ENCODE measurements at places on chromosomes 16 and 17. TPM values are rescaled to one million over a fixed set of nuclear protein-coding genes. Genes with fewer than 3 reads are reported as not detected.
A peak's percentile ranks its signal among the peaks of the same experiment; 100 is the strongest.

PSME3IP1 gene
- 151 TPM for polyA plus RNA-seq

C16orf87 gene
- polyA plus RNA-seq: 20.7 TPM

PRR15L gene
- polyA plus RNA-seq: not detected

KRT39 gene
- not detected for polyA plus RNA-seq

CIBAR2 gene
- 3.6 TPM for polyA plus RNA-seq

ECI1 gene
- polyA plus RNA-seq: 58.9 TPM

HS3ST2 gene
- polyA plus RNA-seq: 16.5 TPM

CCL14 gene
- 8.9 TPM for polyA plus RNA-seq

KRTAP4-4 gene
- polyA plus RNA-seq: not detected

RAB26 gene
- 29.8 TPM for polyA plus RNA-seq

- no peaks in the 10 kb centered on the region for H3K4me1 ChIP-seq
- no peak for DNase-seq
- H3K4me3 ChIP-seq: no peak overlapping the region
These were observed 22.0 kb upstream of the CPNE2 start for GRCh38 chr16:57070424-57070823.

- no peak overlapping the region for H3K4me3 ChIP-seq
- H3K27me3 ChIP-seq: no peaks in the 10 kb centered on the region
- no peak for DNase-seq
- H3K4me1 ChIP-seq: no peaks in the 10 kb centered on the region
These were observed 31.5 kb downstream of the RBL2 start for GRCh38 chr16:53465606-53466280.

- peaks cover 19% of the 10 kb centered on the region for H3K4me1 ChIP-seq
- H3K4me3 ChIP-seq: no peak overlapping the region
- no peak overlapping the region for H3K27ac ChIP-seq
- H3K36me3 ChIP-seq: peaks cover 26% of the 10 kb centered on the region
These were observed 1.1 kb upstream of the NDUFAB1 start for GRCh38 chr16:23597003-23597756.

GRCh38 chr17:46876353-46876887 lies 25.0 kb downstream of the WNT9B start:
- H3K4me3 ChIP-seq: no peak overlapping the region
- no peak for DNase-seq
- H3K4me1 ChIP-seq: peaks cover 10% of the 10 kb centered on the region
- H3K27me3 ChIP-seq: no peaks in the 10 kb centered on the region
- peaks cover 25% of the 10 kb centered on the region for H3K36me3 ChIP-seq

GRCh38 chr17:37067555-37068111 lies 118.9 kb downstream of the AATF start:
- no peak overlapping the region for H3K27ac ChIP-seq
- H3K4me1 ChIP-seq: peaks cover 23% of the 10 kb centered on the region
- DNase-seq: no peak
- peaks cover 3% of the 10 kb centered on the region for H3K36me3 ChIP-seq
- H3K4me3 ChIP-seq: no peak overlapping the region
- H3K27me3 ChIP-seq: peaks cover 13% of the 10 kb centered on the region

DNA sequence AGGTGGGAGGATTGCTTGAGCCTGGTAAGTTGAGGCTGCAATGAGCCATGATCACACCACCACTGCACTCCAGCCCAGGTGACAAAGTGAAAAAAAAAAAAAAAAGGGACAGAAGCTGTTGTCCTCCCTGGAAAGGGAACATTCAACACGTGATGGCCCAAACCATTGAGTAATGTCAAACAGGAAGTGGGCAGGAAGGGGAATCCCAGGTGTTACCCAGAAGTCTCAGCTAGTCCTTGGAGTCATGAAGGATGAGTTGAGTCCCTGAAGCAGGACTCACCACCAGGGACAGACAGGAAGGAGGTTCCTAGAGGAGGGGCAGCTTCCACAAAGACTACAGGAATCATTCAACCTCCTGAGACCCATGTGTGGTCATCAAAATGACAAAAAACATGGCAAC lies 19.8 kb upstream of the CMIP start:
- no peak for DNase-seq
- H3K4me3 ChIP-seq: no peak overlapping the region
- H3K4me1 ChIP-seq: peaks cover 7% of the 10 kb centered on the region
- H3K27me3 ChIP-seq: no peaks in the 10 kb centered on the region
- no peaks in the 10 kb centered on the region for H3K36me3 ChIP-seq

DNA sequence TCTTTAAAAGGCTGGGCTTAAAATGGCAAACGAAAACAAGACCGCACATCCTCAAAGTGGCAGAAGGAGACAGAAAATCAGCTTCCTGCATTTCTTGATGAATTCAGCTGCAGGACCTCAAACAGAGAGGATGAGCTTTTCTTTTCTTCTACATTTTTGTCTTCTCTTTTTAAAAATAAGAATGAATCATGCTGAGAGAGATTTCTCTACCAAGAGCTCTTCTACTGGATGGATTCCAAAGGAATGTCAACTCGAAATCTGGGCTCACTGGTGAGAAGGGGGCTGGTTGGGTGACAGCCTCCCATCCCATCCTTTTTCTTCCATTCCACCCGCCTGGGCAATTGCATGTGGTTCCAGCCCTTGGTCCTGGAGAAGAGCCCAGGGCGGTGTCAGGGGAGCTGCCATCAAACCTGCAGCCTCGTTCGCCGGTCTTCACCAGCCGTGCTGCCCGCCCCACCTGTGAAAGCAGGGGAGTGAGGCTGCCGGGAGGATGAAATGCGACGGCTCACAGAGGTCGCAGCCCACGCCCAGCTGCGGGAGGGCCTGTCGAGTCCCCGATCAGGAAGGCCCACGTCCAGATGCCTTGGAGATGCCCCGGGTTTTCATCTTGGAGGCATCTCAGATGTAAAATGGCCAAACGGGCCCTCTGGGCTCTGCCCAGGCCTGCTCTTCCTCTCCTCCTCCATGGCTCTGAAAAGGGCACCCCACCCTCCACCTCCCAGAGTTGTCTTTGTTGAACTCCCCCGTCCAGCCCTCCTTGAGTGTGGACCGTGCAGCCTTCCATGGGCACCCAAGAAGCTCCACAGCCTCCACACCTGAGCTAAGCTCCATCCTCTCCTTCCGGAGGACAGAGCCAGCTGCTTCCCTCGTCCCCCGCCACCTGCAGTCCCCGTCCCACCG lies 121.9 kb downstream of the FOXL1 start:
- H3K4me3 ChIP-seq: no peak overlapping the region
- DNase-seq: no peak
- no peak overlapping the region for H3K27ac ChIP-seq
- no peaks in the 10 kb centered on the region for H3K27me3 ChIP-seq
- no peaks in the 10 kb centered on the region for H3K4me1 ChIP-seq

DNA sequence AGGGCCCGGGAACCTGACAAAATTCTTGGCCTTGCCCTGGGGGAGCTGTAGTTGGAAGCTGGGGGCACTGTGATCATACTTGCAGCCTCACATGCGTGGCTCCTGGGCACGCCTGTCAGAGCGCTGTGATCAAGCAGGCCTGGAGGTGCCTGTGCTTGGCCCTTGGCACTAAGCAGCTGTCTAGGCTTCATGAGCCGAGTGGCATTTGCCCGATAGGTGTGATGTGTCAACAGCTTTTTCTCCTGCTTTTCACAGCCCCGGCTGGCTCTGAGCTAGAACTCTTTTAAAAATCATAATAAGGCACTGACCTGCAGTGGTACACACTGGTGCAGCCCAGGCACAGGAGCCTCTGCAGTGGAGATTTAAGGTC lies 113.8 kb downstream of the SOCS1 start:
- H3K36me3 ChIP-seq: peaks cover 19% of the 10 kb centered on the region
- H3K27ac ChIP-seq: no peak overlapping the region
- no peak overlapping the region for H3K4me3 ChIP-seq
- no peaks in the 10 kb centered on the region for H3K27me3 ChIP-seq
- no peak for DNase-seq
- H3K4me1 ChIP-seq: peaks cover 23% of the 10 kb centered on the region

DNA sequence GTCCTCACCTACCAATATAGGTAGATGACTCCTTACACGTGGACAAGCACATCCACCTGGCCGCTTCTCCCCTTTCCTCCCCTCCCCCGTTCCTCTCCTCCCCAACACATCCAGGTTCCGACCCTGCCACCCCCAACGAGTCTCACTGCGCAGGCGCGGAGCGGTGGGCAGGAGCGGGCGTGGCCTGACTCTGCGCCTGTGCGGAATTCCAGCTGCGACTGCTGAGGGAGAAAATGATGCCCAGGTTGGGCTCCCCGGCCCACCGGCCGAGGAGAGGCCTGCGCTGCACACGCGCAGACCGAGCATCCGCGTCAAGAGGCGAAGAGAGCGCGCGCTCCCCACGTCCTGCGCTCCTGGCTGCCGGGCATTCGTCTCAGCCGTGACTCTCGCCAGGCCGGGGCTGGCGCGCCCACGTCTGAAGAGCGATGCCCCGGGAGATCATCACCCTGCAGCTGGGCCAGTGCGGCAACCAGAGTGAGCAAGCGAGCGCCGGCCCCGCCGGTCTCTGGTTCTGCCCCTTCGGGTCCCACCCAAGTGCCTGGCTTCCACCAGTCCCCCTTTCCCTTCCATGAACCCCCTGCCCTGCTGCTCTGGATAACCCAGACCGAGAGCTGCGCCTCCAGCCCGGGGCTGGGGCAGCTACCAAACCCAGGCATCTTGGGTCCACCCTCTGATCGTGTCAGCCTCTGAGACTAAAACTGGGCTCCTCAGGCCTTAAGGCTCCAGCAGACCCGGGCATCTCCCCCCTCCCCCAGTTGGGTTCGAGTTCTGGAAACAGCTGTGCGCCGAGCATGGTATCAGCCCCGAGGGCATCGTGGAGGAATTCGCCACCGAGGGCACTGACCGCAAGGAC lies at the start of gene TUBG2:
TSS of gene TUBG2 (plus strand) at position 206 of the 853 bp plus-strand sequence. CDS start at position 426, 220 bp downstream.
- no peaks in the 10 kb centered on the region for H3K27me3 ChIP-seq
- H3K27ac ChIP-seq: peak within 1 kb of the TSS; percentile 75
- H3K36me3 ChIP-seq: peaks cover 23% of the 10 kb centered on the region

DNA sequence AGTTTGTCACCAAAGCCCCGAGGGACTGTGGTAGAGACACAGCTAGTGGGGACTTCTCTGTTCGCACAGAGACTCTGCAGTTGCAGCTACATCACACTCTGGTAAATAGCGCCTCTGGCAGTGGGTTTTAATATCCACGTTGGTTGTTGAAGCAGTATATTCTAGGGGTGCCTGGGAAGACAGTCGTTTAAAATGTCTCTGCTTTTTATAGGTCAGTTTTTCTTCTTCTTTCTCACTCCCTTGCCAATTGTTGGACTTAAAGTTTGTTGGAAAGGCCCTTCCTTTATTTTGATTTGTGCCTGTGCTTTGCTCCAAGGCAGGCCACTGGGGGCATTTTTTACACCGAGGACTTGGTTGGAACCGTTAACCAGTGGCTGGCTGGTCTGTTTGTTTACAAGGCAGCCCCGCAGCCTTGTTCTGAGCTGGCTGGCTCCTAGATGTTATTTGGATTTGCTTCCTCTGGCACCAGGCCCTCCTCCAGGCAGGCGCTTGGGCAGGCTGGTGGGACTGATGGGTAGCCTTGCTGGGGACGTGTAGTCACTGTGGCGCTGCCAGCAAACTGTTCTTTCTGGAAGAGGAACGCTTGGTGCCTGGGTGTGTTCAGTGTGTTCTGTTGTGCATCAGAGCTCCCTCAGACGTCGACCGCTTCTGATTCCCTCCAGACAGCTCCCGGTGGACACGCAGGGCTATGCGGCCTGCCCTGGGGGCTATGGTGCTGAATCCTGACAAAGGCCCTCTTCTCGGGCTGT lies 218.2 kb upstream of the CHMP6 start:
- no peak overlapping the region for H3K4me3 ChIP-seq
- H3K27ac ChIP-seq: peak overlapping the region; percentile 4
- H3K36me3 ChIP-seq: peaks cover 19% of the 10 kb centered on the region
- peaks cover 26% of the 10 kb centered on the region for H3K4me1 ChIP-seq
- H3K27me3 ChIP-seq: no peaks in the 10 kb centered on the region

DNA sequence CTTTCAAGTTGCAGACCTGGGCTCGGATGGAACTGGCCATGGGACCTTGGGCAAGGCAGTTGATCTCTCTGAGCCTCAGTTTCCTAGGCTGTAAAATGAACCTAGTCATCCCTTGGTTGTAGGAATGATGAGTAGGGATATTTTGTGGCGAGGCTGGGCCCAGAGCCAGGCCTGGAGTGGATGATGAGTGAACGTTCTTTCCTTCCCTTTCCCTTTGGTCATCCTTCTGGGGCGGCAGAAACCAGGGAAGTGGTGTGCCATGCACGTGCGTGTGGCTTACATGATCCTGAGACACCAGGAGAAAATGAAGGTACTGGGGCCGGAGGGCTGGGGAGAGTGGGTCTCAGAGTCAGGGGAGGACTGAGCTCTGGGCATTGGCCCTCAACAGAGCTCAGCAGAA lies 8.4 kb downstream of the FBRS start:
- DNase-seq: no peak
- no peak overlapping the region for H3K4me3 ChIP-seq
- H3K36me3 ChIP-seq: peaks cover 92% of the 10 kb centered on the region
- no peaks in the 10 kb centered on the region for H3K27me3 ChIP-seq
- peaks cover 16% of the 10 kb centered on the region for H3K4me1 ChIP-seq

GRCh38 chr17:17073030-17073564 lies 30.8 kb downstream of the MPRIP start:
- H3K27ac ChIP-seq: no peak overlapping the region
- no peak overlapping the region for H3K4me3 ChIP-seq
- H3K27me3 ChIP-seq: no peaks in the 10 kb centered on the region
- no peak for DNase-seq
- peaks cover 38% of the 10 kb centered on the region for H3K4me1 ChIP-seq

DNA sequence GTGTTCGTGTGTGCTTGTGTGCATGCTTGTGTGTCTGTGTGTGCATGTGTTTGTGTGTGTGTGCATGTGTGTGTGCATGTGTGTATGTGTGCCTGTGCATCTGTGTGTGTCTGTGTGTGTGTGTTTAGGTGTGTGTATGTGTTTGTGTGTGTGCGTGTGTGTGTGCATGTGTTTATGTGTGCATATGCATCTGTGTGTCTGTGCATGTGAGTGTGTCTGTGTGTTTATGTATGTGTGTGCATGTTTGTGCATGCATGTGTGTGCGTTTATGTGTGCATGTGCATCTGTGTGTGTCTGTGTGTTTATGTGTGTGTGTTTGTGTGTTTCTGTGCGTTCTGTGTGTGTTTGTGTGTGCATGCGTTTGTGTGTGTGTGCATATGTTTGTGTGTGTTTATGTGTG lies 106.6 kb upstream of the TNRC6C start:
- no peak overlapping the region for H3K27ac ChIP-seq
- peaks cover 18% of the 10 kb centered on the region for H3K4me1 ChIP-seq
- H3K36me3 ChIP-seq: no peaks in the 10 kb centered on the region
- H3K4me3 ChIP-seq: no peak overlapping the region

DNA sequence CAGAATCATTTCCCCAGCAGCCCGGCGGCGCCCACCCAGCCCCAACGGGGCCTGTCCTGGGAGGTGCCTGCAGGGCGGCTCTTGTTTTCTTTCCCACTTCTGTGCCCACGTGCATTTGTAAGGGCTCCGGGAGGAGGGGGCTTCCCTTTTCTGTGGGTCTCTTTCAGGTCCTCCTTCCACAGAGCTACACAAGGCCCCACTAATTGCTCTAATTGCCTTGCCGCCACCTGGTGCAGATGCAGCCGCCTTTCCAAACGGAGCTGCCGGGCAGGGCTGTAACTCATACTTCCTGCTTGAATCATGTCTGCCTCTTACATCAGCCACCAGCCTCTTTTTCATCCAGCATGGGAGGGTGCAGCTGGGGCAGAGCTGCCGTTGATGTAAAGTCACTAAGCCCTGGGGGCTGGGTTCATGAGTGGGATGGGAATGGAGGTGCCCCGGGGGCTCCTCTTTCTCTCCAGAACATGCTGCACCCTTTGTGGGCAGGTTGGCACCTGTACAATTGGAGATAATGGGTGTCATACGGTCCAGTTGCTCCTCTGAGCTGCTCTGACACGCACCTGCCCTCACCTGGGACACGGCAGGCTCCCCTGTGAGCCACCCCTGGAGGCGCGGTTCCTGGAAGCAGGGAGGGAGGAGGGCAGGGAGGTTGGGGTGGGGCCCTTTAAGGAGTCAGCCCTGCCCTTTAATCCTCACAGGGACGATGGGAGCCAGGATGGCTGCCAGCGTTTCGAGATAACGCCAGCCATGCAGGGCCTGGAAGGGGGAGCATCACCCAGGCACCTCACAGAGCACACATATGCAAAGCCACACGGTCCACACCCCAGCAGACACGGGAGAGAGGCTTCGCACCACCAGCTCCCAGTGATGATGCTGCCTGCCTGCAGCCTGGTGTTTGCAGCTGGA lies 41.1 kb upstream of the KLHDC4 start:
- H3K4me3 ChIP-seq: no peak overlapping the region
- DNase-seq: peak; percentile 72
- H3K27me3 ChIP-seq: no peaks in the 10 kb centered on the region

Measured in spinal cord (tissue), 10 donors.